OCI-LY7 (cell line): ENCODE measurements at places on chromosomes 7 and 10. TPM values are rescaled to one million over a fixed set of nuclear protein-coding genes. Genes with fewer than 3 reads are reported as not detected.
A peak's percentile ranks its signal among the peaks of the same experiment; 100 is the strongest.

DNA sequence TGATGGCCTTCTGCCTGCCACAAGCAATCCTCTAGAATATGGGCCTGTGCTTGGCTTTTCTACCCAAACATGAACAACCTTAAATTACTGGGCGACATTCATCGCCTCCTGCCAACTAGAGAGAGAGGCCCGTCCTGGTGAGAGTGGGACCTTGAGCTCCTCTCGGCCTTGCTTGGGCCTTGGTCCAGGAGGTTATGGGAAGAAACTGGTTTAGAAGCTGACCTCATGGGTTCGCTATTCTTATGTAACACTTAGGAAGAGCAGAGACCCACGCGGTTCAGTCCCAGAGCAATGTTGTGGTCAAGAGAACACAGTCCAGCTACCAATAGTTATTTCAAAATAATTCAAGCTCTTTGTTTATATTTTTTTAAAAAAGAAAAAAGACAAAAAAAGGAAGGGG is 176.3 kb upstream of the ZNF32 start:
- DNase-seq, result no peak

DNA sequence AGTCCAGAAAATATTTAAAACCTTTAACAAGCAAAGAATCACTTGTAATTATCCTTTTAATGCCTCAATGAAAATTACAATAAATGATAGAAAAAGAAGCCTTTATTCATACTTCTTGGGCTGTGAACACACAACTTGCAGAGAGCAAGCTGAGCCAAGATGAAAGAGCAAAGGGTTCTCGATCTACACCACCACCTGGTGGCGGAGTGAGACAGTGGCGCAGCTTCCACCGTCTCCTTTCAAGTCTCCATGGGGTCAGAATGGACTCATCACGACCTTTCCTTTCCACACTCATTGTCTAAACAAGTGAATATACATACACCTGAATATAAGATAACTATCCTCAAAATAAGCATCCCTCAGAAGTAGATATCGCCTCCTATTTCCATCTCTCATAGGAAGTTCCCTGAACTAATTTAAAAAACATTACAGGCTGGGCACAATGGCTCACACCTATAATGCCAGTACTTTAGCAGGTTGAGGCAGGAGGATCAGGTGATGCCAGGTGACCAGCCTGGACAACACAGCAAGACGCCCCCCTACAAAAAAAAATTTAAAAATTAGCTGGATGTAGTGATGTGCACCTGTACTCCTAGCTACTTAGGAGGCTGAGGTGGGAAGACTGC is 40.7 kb downstream of the ATE1 start:
- peak; percentile 67 for DNase-seq

DNA sequence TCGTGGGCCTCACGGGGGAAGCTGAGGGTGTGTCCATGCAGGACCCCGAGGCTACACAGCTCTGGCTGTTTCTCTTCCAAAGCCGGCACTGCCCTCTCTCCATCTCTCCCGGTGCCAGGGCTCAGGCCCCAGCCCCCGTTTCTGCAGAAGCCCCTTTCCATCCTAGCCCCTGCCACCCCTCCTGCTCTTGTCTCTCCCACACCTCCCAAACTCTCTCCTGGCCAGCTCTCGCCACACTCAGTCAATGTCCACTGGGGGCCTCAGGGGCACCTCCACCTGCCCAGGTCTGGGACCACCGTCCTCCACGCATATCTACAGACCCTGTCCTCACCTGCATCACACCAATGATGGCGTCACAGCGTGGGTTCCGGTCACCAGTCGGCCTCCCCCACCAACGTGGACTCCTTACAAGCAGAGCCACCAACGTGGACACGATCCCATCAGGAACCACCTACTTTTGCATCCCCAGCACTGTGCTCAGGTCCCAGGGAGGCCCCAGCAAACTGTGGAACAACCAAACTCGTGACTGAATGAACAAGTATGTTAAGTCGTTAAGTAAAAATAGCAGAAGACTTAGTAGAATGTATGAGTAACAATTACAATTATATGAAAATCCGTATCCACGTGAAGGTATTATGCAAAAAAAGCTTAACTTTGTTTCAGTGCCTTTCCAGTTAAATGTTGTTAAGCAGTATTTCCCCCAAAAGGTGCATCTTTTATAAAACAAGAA is 38.4 kb downstream of the DIP2C start:
- DNase-seq, result no peak

Gene JAZF1
- total RNA-seq, result 25.0 and 33.9 TPM in 2 replicates

DNA sequence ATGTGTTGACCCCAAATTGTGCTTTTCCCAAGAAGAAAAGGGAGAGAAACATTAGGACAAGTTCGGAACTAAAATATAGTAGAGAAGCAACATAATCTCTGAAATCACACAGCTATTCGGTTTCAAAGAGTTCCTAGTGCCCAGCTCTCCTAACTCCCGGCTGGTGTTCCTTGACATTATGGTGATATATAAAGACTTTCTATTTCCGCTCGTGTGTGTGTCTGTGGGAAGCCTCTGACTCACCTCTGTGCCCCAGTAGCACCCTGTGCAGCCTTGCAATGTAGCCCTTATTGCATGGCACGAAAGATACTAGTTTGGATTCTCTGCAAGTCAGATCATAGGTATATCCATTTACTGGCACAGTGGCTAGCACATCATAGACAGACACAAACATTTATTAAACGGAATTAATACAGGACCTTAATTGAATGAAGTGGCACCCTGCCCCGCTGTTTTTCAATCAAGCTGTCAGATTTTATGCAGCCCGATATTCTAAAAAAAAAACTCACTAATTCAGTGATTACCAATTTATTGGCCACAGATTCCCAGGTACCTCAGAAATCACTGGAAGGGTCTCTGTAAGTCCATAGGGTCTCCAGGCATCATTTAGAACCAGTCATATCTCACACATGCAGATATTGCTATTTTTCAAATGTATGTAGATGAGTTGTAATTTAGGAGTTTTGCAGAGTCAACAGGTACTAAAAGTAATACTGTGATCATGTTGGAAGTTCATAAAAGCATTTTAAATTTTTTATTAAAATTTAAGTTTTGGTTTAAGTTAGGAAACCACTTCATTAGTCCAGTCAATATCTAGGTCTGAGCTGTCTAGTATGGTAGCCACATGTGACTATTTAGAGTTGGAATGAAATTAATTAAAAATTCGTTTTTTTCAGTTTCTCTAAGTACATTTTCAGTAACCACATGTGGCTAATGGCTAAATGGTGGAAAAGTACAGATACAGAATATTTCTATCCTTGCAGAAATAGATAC is 43.3 kb downstream of the SFTPD start:
- no peak for DNase-seq

DNA sequence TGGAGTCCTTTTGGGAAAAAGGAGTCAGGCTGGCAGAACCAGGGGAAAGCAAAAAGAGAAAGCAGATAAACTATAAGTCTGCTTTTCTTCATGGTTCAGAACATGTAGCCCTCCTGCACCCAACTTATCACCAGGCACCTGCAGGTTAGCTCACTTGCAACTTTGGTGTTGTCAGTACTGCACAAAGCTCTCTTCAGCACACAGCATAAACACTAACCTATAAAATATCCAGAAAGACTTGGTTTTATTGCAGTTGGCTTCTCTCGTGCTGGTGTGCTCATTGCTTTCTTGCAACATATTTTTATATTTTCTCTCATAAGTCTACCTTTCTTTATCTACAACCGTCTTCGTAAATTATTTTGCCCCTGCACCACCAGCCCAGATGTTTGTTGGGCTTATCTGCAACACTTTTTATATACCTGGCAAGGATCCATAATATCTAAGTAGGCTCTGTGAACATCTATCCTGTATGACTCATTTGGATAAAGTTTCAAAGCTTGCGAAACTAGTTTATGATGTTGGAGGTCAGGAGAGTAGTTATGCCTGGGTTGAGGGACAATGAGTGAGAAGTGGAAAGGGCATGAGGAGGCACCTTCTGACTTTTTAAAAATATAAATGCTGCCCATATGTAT is 164.6 kb downstream of the ANKRD30A start:
- no peak for DNase-seq

DNA sequence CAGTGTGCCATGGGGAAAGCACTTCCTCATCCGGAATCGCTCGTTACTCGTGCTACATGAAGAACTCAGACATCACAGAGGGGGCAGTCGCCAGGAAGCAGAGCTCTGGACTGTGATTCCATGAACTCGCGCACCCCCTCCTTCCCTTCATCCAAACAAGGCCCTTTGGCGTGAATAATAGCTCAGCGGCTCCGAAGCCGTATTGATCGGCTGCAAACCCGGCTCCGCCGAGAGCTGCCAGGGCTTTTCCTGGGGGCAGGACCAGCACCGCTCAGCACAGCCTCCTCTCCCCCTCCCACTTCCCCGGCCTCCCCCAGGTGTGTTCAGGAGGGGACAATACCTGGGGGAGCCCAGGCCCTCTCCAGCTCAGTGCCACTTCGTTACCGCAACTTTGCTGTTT is 129.0 kb upstream of the TCF7L2 start:
- no peak for DNase-seq

Gene WEE2
- not detected in 2 replicates for total RNA-seq

GRCh38 chr7:155529346-155529745 is 17.0 kb downstream of the CNPY1 start:
- no peak for DNase-seq

Gene LDB3
- total RNA-seq, result 0.08 TPM in 1 of 2 replicates, not detected in the other

Gene DNAAF5
- 47.6 and 58.5 TPM in 2 replicates for total RNA-seq

- DNase-seq, result no peak
Measured at GRCh38 chr10:49700997-49701396, 21.5 kb downstream of the C10orf53 start.

- no peak for DNase-seq
Measured at GRCh38 chr7:91557789-91558404, 293.7 kb downstream of the FZD1 start.

Gene NEUROD6
- not detected in 2 replicates for total RNA-seq

- DNase-seq, result no peak
Measured at GRCh38 chr7:133676805-133677370, 424.0 kb downstream of the EXOC4 start.

Gene HOGA1
- 0.25 TPM in 1 of 2 replicates, not detected in the other for total RNA-seq

Gene SCRN1
- 58.3 and 62.7 TPM in 2 replicates for total RNA-seq

DNA sequence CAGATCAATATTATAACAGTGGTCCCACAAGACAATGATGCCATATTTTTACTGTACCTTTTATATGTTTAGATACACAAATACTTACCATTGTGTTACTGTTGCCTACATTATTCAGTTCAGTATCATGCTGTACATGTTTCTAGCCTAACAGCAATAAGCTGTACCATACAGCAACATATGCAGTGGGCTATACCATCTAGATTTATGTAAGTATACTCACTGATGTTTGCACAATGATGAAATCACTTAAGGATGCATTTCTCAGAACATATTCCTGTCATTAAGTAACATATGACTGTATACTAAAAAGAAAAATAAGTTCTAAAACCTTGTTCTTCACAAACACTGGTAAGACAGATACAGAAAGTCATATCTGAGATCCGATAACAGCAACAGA is 468.6 kb upstream of the SEMA3A start:
- DNase-seq, result no peak

Gene LRRN3
- not detected in 2 replicates for total RNA-seq

- DNase-seq, result no peak
Measured at GRCh38 chr7:50502001-50502684, 52.0 kb upstream of the FIGNL1 start.

Gene ZPBP
- total RNA-seq, result not detected in 2 replicates

GRCh38 chr10:6204063-6204340 is 1.3 kb downstream of the PFKFB3 start:
- DNase-seq, result peak; percentile 52

Gene RSPH10B
- 0.29 and 0.94 TPM in 2 replicates for total RNA-seq

Gene PLA2G12B
- total RNA-seq, result not detected in 2 replicates

DNA sequence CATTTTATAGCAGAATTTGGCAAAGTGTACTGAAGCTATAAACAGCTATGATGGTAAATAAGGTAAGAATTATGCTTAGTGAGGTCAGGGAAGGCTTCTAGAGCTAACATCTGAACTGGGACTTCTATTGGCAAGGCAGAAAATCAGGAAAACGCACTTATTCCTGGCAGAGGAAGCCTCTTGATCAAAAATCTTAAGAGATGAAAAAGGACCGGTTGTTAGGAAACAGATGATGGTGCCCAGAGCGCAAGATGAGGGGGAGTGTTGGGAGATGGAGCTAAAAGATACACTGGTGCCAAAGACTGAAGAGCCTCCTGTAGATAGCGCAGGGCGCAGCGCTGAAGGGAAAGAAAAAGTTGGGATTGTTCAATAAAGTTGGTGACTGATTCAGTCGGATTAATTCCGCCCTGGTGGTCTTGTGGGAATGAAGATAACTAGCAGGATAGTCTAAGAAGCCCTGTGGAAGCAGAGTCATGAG is 550 bp upstream of the CALU start:
- peak; percentile 3 for DNase-seq

- DNase-seq, result no peak
Measured at GRCh38 chr7:40694026-40694809, 559.4 kb downstream of the SUGCT start.
